ENCODE measurements at places on chromosomes 3 and 15.

DNA sequence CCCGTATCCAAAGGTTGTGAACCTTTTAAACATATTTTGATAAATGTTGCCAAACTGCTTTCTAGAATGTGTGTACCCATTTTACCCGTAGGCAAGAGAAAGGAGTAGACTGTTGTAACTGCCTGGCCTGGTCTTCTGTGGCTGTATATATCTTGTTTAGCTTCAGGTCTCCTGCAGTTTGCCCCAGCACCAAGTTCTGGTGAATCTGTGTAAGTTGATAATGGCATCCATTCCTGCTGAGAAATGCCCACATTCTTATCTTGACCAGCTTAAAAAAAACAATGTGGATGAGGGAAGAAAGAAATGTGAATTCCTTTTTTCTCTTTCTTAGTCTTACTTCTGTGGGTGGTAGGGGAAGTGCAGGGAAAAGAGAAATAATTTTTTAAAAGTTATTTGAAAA lies 53.3 kb upstream of the TLE3 start:
- no peak for DNase-seq

DNA sequence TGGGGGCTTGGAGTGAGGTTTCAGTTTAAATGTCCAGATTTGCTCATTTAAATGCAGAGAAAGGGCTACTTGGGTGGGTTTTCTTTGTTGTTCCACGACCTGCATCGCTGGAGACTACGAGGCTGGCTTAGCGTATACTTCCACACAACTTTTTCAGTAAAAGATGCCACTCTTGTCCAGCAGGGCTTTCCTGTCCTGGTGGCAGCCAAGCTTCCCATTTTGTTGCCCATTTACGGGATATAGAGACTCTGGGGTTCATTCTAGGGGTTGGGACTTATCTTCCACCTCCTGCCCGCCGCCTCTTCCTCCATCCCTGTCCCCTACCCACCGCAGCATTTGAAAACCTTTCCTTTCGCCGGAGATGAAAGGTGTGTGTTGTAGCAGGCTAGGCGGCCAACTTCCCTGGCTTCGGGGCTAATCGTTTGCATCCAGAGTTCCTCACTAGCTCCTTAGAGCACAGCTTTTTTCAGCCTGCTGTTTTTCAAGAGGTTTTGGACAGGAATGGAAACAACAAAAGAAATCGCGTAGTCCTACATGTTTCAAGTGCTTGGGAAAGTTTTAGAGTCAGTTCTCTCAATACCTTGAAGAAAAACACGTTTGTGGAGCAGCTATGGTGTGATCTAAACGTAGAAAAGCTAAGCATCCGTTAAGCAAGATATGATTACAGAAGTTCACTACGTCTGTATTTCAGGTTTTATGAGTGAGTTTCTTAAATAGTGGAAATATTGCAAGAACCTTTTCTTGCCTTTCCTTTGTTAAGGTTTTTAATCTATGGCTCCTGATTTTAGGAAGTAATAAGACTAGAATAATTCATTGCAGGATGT lies 843 bp downstream of the CHRNA5 start:
- DNase-seq = no peak

DNA sequence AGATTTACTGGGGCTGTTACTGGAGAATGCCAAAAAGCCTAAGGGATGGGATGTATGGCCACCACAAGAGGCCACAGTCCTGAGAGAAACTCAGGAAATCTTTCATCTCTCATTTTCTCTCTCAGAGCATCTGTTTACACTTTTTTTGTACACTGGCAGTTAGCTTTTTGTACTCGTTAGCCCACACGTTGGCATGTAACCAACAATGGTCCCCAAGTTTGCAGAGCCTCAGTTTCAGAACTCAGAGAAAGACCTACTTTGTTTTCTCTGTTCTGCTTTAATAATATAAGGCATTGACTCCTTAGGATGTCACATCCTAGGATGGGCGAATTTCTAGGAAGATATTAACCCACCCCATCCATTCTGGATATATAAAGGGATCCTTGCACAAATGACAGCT lies 183.5 kb downstream of the SUCNR1 start:
- no peak for DNase-seq

GRCh38 chr3:58728723-58729122 lies 62.1 kb upstream of the FAM3D start:
- DNase-seq = no peak

DNA sequence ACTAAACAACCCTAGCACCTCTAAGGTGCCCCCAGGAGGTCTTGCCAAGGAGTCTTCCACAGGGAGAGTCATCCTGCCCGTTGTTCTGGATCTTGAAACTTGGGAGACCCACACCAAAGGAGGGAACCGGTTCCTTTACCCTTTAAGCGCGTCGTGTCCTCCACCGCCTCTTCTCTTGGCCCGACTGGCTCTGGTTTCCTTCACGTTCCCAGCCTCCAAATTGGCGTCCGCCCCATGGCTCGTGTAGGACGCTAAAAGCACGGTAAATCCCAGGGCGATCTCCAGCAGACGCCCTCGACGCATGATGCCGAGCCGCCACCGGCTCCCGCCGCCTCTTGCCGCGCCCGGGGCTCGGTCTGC lies 1.1 kb downstream of the FBN1 start:
- DNase-seq = no peak

- peak; percentile 58 for DNase-seq
Measured at GRCh38 chr3:126083913-126084767, at the start of gene SLC41A3. Gene SLC41A3 (minus strand): TSS chr3:126084124. CDS start chr3:126068219, 15,905 bp downstream.
